ENCODE measurements at places on chromosomes 2 and 18.
A peak's percentile ranks its signal among the peaks of the same experiment; 100 is the strongest.

DNA sequence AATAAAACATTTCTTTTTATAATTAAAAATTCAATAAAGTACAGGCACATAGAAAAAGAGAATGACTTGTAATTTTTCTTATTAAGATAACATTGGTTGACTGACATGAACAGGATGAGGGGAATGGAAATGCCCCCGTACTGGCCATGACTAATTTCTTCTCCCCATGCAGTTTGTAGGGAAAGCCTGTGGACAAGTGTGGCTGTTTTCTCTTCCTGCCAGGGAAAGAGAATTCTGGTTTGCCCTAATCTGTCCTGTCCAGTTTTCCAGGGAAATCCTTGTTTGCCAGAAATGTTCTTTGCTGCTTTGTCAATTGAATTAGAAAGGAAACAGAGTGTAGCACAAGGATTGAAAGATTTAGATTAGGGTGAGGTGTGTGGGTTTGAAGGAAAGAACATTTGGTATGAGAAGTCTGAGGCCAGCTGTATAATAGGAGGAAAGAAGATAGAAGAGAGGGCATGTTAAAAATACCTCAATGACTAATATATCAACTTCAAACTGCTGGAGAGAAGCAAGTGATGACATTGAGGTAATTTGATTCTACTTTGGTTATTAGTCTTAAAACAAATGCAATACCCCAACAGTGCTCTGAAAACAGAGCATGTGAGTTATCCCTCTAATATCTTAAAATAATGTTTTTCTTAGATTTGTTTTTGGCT is 593.9 kb upstream of the ZNF804A start:
- no peak for DNase-seq
- H3K4me3 ChIP-seq = no peak overlapping the region
- no peaks in the 10 kb centered on the region for H3K4me1 ChIP-seq
- no peak overlapping the region for H3K27ac ChIP-seq

GRCh38 chr2:47072018-47072691 is 83.0 kb downstream of the STPG4 start:
- peaks cover 50% of the 10 kb centered on the region for H3K4me1 ChIP-seq
- peak overlapping the region; percentile 94 for H3K27ac ChIP-seq
- peak overlapping the region; percentile 75 for H3K4me3 ChIP-seq
- DNase-seq = no peak
- H3K36me3 ChIP-seq = peaks cover 14% of the 10 kb centered on the region

GRCh38 chr2:20962939-20963557 is 80.8 kb downstream of the APOB start:
- H3K27ac ChIP-seq = no peak overlapping the region
- no peaks in the 10 kb centered on the region for H3K4me1 ChIP-seq
- peak; percentile 50 for DNase-seq
- no peak overlapping the region for H3K4me3 ChIP-seq
- H3K27me3 ChIP-seq = peaks cover 41% of the 10 kb centered on the region

DNA sequence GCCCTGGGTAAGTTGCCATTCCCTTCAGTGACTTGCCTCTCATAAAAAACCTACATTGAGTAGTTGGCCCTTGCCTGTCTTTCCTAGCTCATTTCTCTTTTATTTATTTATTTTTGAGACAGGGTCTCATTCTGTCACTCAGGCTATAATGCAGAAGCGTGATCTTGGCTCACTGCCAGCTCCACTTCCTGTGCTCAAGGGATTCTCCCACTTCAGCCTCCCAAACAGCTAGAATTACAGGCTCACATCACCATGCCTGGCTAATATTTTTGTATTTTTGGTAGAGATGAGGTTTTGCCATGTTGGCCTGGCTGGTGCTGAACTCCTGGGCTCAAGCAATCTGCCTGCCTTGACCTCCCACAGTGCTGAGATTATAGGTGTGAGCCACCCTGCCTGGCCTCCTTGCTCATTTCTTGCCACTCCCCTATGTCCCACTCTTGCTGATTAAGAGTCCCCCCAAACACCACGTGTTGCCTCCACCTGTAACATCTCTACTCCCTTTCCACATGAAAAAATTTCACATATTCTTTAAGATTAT is 12.6 kb downstream of the EVA1A start:
- DNase-seq = no peak
- H3K4me1 ChIP-seq = no peaks in the 10 kb centered on the region
- peaks cover 2% of the 10 kb centered on the region for H3K36me3 ChIP-seq

- no peak for DNase-seq
- no peaks in the 10 kb centered on the region for H3K4me1 ChIP-seq
- H3K36me3 ChIP-seq = no peaks in the 10 kb centered on the region
- H3K27me3 ChIP-seq = no peaks in the 10 kb centered on the region
- H3K4me3 ChIP-seq = no peak overlapping the region
Measured at GRCh38 chr2:202847693-202848524, 23.7 kb downstream of the ICA1L start.

DNA sequence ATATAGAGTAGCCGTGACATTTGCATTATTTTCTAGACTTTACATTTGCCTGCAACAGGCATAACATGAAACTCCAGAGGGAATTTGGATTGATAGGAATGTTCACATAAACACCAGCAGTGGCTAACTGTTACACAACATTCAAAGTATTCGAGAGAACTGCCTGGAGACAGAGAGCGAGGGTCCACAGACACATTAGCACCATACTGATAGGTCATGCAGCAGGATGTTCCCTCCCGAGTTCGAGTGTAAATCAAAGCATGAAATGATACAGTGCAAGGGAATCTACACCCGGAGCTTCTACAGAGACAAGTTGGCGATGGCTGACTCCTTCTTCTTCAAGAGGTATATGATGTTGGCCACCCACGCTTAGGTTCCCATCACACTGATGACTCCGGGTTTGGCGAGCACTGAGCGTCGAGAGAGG is 89.5 kb downstream of the COL6A3 start:
- DNase-seq = no peak
- peaks cover 13% of the 10 kb centered on the region for H3K27me3 ChIP-seq
- no peaks in the 10 kb centered on the region for H3K36me3 ChIP-seq
- H3K4me1 ChIP-seq = no peaks in the 10 kb centered on the region
- H3K27ac ChIP-seq = no peak overlapping the region
- no peak overlapping the region for H3K4me3 ChIP-seq

- no peak for DNase-seq
- peaks cover 40% of the 10 kb centered on the region for H3K4me1 ChIP-seq
- H3K27me3 ChIP-seq = no peaks in the 10 kb centered on the region
- peak overlapping the region; percentile 25 for H3K4me3 ChIP-seq
Measured at GRCh38 chr2:213233438-213234330, 50.6 kb upstream of the SPAG16 start.

- H3K27ac ChIP-seq = peak overlapping the region; percentile 100
- H3K36me3 ChIP-seq = peaks cover 69% of the 10 kb centered on the region
- peak overlapping the region; percentile 38 for H3K4me3 ChIP-seq
- H3K27me3 ChIP-seq = no peaks in the 10 kb centered on the region
Measured at GRCh38 chr2:234487356-234487755, 9.5 kb downstream of the ARL4C start.

- H3K4me1 ChIP-seq = no peaks in the 10 kb centered on the region
- H3K27ac ChIP-seq = no peak overlapping the region
- no peaks in the 10 kb centered on the region for H3K36me3 ChIP-seq
- DNase-seq = no peak
- H3K4me3 ChIP-seq = no peak overlapping the region
Measured at GRCh38 chr2:2007551-2008501, 263.5 kb upstream of the PXDN start.

- no peaks in the 10 kb centered on the region for H3K27me3 ChIP-seq
- H3K27ac ChIP-seq = no peak overlapping the region
- no peaks in the 10 kb centered on the region for H3K4me1 ChIP-seq
- peaks cover 3% of the 10 kb centered on the region for H3K36me3 ChIP-seq
Measured at GRCh38 chr2:54233832-54234649, 22.0 kb downstream of the TSPYL6 start.

GRCh38 chr18:55398858-55399257 is 189.1 kb downstream of the TCF4 start:
- H3K27ac ChIP-seq = no peak overlapping the region
- H3K27me3 ChIP-seq = no peaks in the 10 kb centered on the region
- no peak for DNase-seq
- no peak overlapping the region for H3K4me3 ChIP-seq

DNA sequence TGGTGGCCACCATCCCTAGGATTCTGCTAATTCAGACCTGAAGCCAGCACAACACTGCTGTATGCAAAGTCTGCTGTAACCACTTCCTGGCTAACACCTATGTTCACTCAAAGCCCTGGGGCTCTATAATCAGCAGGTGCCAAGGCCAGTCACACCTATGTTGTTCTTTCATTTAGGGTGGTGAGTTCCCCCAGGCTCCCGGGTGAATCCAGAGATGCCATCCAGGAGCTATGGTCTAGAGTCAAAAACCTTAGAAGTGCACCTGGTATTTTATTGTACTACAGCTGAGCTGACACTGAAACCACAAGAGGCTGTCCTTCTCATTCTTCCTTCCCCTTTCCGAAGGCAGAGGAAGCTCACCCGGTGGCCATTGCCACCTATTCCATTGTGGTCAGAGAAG is 46.2 kb upstream of the CCDC141 start:
- no peak for DNase-seq
- no peaks in the 10 kb centered on the region for H3K27me3 ChIP-seq
- H3K27ac ChIP-seq = no peak overlapping the region
- no peaks in the 10 kb centered on the region for H3K36me3 ChIP-seq

GRCh38 chr18:12088731-12089375 is 4.8 kb upstream of the ANKRD62 start:
- H3K27me3 ChIP-seq = peaks cover 22% of the 10 kb centered on the region
- no peaks in the 10 kb centered on the region for H3K36me3 ChIP-seq
- no peak for DNase-seq
- H3K4me3 ChIP-seq = no peak overlapping the region
- H3K4me1 ChIP-seq = no peaks in the 10 kb centered on the region

DNA sequence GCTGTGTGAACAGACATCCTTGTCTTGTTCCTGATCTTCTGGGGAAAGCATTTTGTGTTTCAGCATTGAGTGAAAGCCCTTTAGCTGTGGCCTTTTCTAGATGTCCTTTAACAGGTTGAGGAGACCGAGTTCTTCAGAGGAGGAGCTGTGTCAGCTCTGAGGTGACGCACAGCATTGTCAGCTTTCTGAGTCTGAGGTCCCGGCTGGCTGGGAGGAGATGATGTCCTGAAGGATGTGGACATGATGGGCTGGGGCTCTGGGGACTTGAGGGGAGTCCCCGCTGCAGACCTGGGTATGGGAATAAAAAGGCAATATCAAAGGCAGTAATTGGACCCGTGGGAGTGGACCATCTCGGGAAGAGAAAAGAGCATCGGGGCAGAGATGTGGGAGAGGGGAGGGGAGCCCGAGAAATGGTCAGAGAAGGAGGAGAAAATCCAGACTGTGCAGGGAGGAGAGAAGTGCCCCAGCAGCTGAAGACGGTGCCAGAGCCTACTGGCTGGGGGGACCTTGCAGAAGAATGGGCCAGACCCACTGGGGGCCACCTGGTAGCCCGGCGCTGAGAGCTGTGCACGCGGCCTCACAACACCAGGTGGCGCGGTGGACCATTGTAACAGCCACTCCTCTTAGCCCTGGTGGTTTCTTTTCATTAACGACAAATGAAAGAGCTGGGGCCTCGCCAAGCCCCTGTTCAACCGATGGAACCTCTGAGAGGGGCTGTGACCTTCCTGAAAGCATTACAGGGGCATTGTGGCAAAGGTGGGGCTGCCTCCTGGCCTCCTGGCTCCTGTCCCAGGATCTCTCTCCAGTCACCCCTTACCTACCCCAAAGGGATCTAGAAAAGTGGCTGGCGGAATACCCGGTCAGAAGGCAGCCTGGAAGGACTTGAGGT is 61.6 kb downstream of the ST3GAL5 start:
- peaks cover 14% of the 10 kb centered on the region for H3K27me3 ChIP-seq
- H3K4me1 ChIP-seq = peaks cover 15% of the 10 kb centered on the region
- H3K36me3 ChIP-seq = peaks cover 6% of the 10 kb centered on the region
- peak overlapping the region; percentile 45 for H3K4me3 ChIP-seq
- peak; percentile 88 for DNase-seq

DNA sequence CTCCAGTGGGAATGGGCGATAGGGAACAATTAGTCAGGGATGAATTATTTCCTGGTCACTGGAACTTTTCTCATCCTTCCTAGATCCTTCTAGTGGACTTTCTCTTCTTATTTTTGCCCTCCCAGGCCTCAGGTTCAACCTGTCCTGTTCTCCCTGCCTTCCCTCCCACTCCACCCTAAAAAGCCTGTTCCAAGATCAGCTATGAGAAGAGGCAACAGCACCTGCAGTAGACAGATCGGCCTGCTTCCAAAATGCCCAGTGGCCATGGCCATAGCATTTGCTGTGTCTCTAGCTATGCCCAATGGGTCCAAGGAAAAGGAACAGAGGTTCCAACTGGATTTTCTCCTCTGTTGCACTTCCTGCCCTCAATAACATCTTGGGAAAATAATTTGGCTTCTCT is 16.5 kb upstream of the KCNF1 start:
- H3K36me3 ChIP-seq = no peaks in the 10 kb centered on the region
- peaks cover 47% of the 10 kb centered on the region for H3K27me3 ChIP-seq
- H3K4me1 ChIP-seq = no peaks in the 10 kb centered on the region
- no peak overlapping the region for H3K4me3 ChIP-seq

DNA sequence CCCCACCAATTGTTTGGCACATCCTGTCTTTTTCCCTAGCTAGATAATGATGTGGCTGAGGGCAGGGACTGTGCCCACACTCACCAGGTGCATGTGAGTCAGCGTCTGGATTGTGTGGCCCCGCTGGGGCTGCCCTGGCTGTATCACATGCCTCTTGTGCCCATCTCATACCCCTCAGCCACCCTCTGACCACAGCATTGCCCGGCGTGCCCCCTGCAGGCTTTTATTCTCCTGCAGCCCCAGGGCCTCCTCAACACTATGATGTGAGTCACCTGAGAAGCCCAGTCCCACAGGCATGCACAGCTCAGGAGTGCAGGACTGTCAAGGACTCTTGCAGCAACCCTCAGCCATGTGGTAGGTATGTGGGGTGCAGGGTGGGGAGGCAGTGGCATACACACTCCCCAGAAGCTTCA is 14.8 kb upstream of the STEAP3 start:
- H3K36me3 ChIP-seq = no peaks in the 10 kb centered on the region
- peaks cover 9% of the 10 kb centered on the region for H3K27me3 ChIP-seq
- DNase-seq = no peak

GRCh38 chr2:230775737-230776136 is 63.1 kb downstream of the CAB39 start:
- no peaks in the 10 kb centered on the region for H3K27me3 ChIP-seq
- peak overlapping the region; percentile 54 for H3K27ac ChIP-seq
- H3K4me3 ChIP-seq = no peak overlapping the region
- H3K36me3 ChIP-seq = peaks cover 8% of the 10 kb centered on the region

GRCh38 chr2:144833075-144833637 is 313.2 kb upstream of the ZEB2 start:
- H3K4me1 ChIP-seq = no peaks in the 10 kb centered on the region
- H3K27ac ChIP-seq = no peak overlapping the region
- peaks cover 8% of the 10 kb centered on the region for H3K27me3 ChIP-seq
- H3K4me3 ChIP-seq = no peak overlapping the region
- no peaks in the 10 kb centered on the region for H3K36me3 ChIP-seq

- H3K36me3 ChIP-seq = no peaks in the 10 kb centered on the region
- no peak for DNase-seq
- no peaks in the 10 kb centered on the region for H3K4me1 ChIP-seq
- no peak overlapping the region for H3K27ac ChIP-seq
- peaks cover 33% of the 10 kb centered on the region for H3K27me3 ChIP-seq
- H3K4me3 ChIP-seq = no peak overlapping the region
Measured at GRCh38 chr2:75424936-75425619, 135.7 kb downstream of the EVA1A start.

GRCh38 chr18:3995476-3996102 is 459.5 kb downstream of the DLGAP1 start:
- no peaks in the 10 kb centered on the region for H3K36me3 ChIP-seq
- peaks cover 5% of the 10 kb centered on the region for H3K27me3 ChIP-seq
- H3K4me3 ChIP-seq = no peak overlapping the region
- no peak overlapping the region for H3K27ac ChIP-seq
- no peaks in the 10 kb centered on the region for H3K4me1 ChIP-seq

- H3K27me3 ChIP-seq = no peaks in the 10 kb centered on the region
- no peak overlapping the region for H3K27ac ChIP-seq
- DNase-seq = no peak
Measured at GRCh38 chr2:6506361-6506794, 359.3 kb downstream of the CMPK2 start.
